ENCODE measurements at places on chromosomes 2 and 18. TPM values are rescaled to one million over a fixed set of nuclear protein-coding genes. Genes with fewer than 3 reads are reported as not detected.

GRCh38 chr2:217225596-217225995 lies 365.7 kb upstream of the TNP1 start:
- H3K27ac ChIP-seq, result no peak overlapping the region
- DNase-seq, result no peak
- H3K4me3 ChIP-seq, result no peak overlapping the region
- H3K36me3 ChIP-seq, result no peaks in the 10 kb centered on the region

DNA sequence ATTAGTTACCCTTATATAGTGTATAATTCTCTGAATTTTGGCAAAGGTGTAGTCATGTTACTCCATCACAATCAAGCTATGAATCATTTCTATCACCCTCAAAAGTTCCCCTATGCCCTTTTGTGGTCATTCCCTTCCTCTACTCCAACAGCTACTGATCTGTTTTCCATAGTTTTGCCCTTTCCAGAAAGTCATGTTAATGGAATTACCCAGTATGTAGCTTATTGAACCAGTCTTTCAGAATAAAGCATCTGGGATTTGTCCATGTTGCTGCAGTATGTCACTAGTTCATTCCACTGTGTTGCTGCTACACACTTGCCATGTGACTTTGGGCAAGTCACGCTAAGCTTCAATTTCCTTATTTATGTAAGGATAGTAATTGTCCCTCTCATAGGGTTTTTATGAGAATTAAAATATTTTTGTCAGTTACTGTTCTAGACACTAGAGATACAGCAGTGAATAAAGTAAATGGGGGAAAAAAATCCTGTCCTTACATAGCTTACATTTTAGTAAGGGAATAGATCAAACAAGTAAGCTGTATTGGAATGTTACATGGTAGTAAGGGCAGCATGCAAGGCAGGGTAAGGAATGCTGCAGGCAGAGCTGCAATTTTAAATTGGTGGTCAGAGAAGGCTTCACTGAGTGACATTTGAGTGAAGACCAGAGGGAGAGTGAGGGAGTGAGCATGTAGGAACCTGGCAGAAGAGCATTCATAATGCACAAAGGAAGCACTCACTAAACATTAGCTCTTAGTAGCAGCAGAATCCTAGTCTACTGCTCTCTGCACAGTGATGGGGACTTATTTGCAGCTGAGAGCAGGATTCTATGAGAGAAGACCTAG lies 80.3 kb upstream of the TSPYL6 start:
- H3K27me3 ChIP-seq, result peaks cover 9% of the 10 kb centered on the region
- H3K4me1 ChIP-seq, result peaks cover 5% of the 10 kb centered on the region
- H3K36me3 ChIP-seq, result no peaks in the 10 kb centered on the region
- DNase-seq, result no peak
- no peak overlapping the region for H3K4me3 ChIP-seq
- H3K27ac ChIP-seq, result no peak overlapping the region

DNA sequence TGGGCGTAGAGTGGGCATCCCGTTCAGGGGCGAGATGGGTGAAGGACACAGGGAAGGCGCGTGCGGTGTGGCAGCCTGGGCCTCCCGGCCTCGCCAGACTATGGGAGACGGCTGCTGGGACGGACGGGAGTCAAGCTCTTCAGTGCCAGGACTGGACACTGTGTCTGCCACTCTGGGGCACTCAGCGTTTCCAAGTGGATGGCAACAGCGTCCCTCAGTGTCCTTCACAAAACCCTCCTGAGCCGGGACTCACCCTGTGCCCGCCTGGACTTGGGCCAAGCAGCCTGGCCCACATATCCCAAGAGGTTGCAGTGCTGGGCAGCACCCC lies 16.3 kb upstream of the BOK start:
- H3K4me3 ChIP-seq, result no peak overlapping the region
- no peak overlapping the region for H3K27ac ChIP-seq
- DNase-seq, result no peak
- H3K4me1 ChIP-seq, result peaks cover 12% of the 10 kb centered on the region
- H3K27me3 ChIP-seq, result peaks cover 59% of the 10 kb centered on the region
- H3K36me3 ChIP-seq, result no peaks in the 10 kb centered on the region

- H3K4me1 ChIP-seq, result no peaks in the 10 kb centered on the region
- H3K27me3 ChIP-seq, result no peaks in the 10 kb centered on the region
- no peaks in the 10 kb centered on the region for H3K36me3 ChIP-seq
Measured at GRCh38 chr18:6382963-6383362, 31.7 kb downstream of the L3MBTL4 start.

DTNA gene
- not detected for total RNA-seq
